ENCODE measurements at places on chromosomes 12 and 14.

DNA sequence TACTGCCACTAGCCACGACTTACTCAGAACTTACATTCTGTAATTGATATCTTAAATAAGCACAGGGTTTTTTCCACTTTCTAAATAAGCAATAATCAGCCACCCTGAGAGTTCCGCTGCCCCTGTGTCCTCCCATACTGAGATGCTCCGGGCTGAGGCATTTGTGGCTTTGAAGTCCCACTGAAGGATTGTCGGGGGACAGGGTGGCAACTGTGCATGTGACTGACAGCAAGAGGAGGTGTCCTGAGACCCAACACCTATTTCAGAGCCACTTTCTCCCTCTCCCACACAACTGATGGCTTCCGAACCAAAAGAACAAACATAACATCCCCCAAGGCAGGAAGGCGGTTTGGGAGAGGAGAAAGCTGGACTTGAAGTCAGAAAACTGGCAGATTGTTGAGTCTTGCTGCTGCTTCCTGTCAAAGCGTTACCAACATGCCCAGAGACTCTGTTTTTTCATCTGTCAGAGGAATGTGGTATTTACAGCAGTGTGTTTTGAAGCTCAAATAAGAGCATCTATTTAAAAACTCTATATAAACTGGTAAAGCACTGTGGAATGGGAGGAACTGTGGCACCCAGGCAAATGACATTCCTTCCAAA is 157.9 kb upstream of the FKBP4 start:
- DNase-seq = no peak

DNA sequence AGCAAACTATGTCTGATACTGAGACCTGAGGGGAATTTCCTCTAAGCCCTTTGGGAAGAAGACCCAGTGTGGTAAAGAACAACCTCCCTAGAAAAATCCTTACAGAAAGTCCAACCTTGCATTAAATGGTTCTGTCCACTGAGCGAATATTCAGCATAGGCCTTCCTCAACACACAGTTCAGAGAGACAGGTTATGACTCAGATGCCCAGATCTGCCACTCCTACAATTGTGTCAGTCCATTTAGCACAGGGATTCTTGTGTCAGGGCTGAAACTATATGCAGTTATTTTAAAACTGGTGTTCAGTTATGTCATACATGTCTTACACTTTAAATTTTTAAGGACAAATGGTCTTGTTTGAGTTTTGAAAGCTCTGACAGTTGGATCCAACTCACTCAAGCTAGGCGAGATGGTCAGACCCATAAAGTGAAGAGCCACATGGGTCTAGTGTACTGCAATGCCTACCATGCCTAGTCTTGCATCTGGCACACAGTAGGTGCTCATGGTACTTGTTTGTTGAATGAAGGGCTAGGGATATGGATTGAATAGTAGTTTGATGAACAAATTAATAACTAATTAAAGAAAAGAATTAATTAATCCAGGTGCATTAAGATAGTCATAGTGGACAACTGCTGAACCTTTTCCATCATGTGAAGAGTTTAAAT is 207.5 kb upstream of the PWP1 start:
- DNase-seq = no peak

DNA sequence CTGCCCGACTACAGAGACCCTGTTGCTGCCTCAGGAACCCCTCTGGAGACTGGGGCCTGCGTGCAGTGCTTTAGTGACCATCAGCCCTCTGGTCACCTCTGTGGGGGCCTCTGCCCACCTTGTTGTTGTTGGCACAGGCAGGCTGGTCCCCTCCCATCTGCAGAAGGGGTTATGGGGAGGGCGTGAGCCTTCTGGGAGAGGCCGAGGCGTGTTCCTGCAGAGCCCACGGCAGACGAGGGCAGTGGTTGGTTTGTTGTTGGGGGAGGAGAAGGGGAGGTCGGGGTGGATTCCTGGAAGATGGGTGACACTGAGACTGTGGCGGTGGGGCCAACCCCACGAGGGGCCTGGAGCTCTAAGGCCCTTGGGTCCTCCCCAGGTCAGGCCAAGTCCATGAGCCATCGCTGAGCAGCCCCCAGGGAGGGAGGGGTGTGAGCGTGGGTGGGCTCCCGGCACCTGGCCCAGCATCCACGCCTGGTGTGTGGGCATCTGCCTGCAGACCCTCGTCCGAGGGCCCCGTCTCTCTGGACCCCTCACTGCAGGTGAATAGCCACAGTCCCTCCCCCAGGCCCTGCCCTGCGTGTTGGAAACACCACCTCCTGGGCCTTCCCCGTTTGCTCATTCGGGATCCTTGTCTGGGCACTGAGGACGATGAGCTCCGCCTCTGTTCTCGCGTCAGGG is 23.6 kb downstream of the FBRSL1 start:
- no peak for DNase-seq

DNA sequence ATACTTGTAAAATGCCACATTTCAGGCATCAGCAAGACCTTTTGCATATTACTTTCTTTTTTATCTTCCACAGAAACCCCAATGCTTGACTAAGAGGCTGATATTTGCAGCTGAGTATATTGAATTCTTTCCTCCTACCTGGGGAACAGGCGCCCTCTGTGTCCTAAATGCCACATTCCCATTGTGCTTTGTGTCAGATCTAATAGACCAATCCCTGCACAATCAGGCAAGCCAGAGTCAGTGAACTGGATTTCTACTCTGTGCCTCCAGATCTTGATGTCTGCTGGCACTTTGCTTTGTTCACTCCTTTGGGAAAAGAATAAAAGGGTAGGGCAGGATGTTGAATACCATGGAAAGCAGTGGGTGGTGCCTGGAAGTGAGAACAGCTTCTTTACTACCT is 22.4 kb upstream of the TAS2R42 start:
- DNase-seq = no peak

DNA sequence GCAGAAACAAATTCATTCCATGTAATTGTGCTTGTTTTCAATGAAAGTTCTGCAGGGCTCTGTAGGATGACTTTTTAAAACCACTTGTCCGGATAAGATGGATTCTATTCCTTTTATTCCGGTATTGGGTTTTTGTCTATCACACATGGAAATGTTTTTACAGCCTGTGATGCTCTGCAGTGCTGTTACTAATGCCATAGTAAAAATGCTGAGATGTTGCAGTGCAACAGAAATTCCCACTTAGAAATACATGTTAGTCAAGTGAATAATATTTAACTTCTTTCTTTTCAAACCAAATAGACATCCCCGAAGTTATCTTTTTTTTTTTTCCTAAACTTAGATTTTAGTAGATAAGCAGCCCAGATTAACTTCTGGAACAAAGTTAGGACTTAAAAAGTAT is 71.9 kb downstream of the RASSF8 start:
- no peak for DNase-seq
